Activated T-helper 1 cell treated with anti-CD3 and anti-CD28 coated beads, Interleukin-2, amount 50 U/mL, for 16 hours (primary cell): ENCODE measurements at places on chromosomes 11 and 22.

DNA sequence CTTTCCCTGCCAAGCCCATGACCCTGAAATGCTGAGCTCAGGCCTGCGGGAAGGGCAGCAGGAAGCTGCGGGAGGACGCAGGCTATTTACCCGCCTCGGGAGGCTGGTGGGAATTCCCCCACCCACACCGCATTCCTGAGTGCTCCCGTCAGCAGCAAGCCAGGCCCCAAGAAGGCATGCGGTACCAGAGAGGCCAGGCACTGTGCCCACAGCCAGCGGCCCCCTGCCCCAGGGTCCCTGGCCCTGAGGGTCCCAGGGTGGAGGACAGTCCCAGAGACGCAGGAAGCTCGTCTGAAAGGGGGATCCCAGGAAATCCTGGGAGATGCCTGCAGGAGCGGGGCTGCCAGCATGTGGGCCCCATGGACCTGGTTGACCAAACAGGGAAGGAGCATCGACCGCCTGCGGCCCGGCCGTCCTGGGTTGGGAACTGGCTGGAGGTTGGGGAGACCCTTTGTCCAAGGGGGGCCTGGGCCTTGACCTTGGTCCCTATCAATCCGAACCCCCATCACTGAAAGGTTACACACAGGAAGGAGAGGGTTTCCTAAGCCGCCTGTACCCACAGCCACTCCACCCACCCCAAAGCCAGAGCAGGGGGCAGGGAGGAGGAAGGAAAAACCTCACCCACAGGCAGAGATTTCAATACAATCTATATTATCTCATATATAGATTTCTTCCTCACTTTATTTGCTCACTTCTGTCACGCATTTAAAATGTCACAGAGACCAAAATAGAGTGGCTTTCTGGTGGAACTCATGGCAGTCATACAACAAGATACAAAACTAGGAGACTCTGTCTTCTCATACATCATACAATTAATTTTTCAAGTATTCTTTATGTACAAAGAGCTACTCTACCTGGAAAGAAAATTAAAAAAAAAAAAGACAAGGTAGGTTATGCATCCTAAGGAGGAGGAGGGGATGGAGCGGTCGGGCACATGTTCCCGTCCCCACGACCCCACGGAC is 17.1 kb downstream of the MAFF start:
- peak; percentile 36 for DNase-seq

- DNase-seq, result no peak
Measured at GRCh38 chr11:68498903-68499883, 38.6 kb downstream of the PPP6R3 start.

DNA sequence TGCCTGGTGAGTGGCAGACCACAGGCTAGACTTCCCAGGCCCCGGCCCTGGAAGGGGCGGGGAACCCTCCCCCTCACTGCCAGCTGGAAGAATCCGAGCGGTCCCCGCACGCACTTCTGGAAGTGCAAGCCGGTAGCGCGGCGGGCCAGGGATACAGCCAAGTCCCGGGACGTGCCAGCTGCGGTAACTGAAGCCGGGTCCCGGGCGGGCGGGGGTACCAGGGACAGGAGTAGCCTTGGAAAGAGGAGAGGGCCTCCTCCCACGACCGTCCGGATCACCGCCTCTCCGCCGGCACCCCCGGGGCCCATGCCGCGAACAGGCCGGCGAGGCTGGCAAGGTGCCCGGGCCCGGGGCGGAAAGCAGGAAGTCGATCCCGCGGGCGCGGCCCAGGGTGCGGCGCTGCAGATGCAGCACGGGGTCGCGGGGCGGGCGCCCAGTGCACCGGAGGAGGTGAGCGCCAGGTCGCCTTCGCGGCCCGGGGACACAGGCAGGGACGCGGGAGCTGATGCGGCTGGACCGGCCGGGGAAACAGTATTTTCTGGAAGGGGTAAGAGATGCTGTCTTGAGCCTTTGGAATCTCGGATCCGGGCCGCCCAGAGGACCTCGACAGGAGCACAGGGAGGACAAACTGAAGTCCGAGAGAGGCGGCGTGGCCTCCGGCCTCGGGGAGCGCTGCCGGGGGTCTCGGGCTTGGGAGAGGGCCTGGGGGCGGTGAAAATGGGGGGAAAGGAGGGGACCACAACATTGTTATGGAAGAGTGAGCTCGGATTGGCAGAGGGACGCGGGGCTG is 783 bp upstream of the SLC35C1 start:
- DNase-seq, result peak; percentile 53

- no peak for DNase-seq
Measured at GRCh38 chr11:30434901-30435300, 112.0 kb downstream of the ARL14EP start.

- no peak for DNase-seq
Measured at GRCh38 chr22:17984114-17984513, 40.2 kb downstream of the MICAL3 start.

GRCh38 chr11:114001416-114001815 is 26.5 kb downstream of the HTR3A start:
- DNase-seq, result no peak

DNA sequence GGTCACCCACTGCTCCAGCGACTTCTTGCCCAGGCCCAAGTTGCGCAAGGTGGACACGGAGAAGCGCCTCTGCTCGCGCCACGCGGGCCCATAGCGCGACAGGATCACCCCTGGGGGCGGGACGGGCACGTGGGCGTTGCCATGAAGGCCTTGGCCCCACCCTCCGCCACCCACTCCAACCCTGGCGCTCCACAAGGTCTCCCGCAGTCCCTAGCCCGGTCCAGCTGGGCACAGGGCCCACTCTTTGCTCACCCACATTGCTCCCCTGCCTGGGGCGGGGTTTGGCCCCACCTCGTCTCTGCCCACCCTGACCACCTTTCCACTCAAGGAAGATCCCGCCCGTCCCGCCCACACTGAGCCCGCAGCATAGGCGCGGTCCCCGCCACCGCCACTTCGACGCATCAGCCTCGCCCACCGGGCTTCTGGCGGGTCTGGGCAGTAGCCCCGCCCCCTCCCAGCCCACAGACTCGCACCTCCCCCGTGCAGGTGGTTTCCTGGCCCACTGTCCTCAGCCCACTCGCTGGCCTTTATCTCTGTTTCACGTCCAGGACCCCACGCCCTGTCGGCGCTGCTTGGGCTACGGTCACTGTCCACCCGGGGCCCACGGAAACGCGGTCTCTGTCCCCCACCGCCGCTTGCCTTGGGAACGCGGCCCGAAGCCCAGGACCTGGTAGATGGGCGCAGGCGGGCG is 12.3 kb upstream of the CYP2D6 start:
- no peak for DNase-seq

DNA sequence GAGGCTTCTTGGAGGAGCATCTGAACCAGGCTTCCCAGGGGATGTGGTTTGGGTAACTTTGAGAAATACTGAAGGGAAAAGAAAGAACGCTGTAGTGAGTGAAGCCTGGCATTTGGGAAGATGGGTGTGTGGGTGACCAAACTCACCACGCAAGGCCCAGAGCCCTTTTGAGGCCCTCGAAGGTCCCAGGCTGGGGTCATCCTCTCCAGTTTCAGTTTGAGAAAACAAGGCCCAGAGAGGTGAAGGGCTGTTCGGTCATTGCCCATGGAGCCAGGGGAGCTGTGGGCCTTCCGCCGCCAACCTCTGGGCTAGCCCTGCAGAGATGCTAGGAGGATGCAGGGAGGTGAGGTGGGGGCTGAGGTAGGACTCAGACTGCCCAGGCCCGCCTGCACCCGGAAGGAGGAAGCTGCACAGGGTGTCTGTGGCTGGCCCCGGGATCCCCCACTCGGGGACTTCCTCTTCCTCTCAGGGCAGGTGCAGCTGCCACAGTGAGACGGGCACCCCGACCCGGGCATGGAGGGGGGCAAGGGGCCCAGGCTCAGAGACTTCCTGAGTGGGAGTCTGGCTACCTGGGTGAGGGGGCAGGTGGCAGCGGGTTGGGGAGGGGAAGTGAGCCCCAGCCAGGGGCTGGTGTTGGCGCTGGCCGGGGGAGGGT is at the start of gene CCDC88B:
Gene CCDC88B, plus strand, starts transcription at position 451 of the 655 bp plus-strand sequence. Its CDS starts 63 bp downstream, at position 514.
- DNase-seq, result peak; percentile 79

DNA sequence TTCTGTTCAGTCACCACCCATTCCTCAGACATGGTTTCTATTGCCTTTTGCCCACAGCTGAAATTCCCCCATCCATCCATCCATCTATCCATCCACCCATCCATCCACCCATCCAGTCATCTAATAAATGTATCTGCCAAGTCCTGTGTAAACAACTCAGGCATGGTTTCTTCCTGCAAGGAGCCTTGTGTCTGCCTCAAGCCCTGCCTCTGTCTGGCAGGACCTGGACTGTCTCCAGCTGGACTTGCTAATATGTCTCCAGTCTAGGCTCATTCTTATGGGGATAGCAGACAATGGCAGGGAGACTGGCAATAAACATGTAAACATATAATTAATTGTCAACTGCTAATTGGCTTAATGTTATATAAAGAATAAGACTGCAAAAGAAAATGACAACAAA is 64.7 kb upstream of the AMPD3 start:
- no peak for DNase-seq

GRCh38 chr11:117546431-117547194 is 219.0 kb downstream of the CEP164 start:
- no peak for DNase-seq
